ENCODE measurements at places on chromosomes 2 and 18. TPM values are rescaled to one million over a fixed set of nuclear protein-coding genes. Genes with fewer than 3 reads are reported as not detected.

DNA sequence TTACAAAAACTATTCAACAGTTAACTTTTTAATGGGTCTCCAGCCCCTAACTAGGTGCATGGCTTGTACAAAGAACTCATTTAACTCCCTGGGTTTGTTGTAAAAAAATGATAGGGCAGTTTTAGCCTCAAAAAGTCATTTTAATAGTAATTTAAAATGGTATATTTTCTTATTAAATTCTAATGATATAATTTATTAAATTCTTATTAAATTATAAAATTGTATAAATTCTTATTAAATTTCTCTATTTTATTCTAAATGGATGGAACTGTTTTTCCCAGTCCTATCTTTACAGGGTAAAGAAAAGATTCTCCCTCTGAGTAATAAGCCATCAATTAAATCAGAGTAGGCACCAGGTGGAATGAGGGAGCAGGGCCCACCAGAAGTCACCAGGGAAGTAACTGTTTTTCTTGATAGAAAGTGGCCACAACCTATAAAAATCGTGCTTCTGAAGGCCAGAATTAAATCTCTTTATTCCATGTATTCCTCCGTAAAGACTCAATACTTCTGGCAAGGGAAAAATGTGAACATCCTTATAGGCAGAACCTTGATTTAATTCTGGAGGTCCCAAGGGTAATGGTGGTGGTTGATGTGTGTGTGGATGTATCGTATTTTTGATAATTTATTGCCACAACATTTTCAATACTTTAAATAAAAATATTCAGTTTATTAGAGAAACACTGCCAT is 814 bp downstream of the FKBP7 start:
- H3K27ac ChIP-seq: peak overlapping the region; percentile 96
- H3K4me3 ChIP-seq: peak overlapping the region; percentile 66

DNA sequence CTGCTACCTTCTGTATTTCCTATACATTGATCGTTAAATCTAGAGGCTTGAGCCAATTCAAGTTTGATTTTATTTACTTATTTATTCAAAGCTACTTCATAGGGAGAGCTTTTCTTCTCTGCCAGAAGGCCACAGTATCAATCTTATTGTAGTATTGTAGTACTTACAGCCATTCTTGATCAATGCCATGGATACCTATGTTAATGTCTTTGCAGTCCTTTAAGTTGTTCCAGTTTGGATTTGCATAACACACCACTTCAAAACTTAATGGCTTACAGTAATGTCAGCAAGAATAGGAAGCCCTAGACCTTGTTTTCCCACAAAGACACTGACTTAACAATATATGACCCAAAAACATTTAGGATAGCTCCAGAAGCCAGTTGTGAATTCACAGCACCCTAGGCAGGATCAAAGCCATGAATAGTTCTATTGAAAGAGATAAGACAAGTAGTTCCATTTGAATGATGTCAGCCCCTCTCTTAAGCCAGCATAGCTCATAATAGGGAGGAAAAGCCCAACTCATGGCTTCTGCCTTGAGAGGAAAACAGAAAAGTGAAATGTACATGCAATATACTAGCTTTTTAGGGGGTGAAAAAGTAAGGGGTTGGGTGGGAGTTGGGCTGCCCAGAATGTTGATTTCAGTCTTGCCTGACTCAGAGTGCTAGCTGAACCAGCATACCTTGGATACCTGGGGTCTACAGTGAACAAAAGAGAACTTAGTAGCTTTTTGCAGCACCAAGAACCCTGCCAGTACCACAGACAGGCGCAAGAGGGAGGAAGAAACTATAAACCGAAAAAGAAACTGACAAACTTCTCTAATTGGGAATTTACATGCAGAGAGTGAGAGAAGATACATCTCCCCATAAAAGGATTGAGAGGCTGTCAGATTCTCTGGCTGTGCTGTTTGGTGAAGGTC is 101.4 kb downstream of the CAMKMT start:
- H3K27ac ChIP-seq: no peak overlapping the region
- no peak for DNase-seq
- H3K27me3 ChIP-seq: no peaks in the 10 kb centered on the region
- H3K4me3 ChIP-seq: no peak overlapping the region

DNA sequence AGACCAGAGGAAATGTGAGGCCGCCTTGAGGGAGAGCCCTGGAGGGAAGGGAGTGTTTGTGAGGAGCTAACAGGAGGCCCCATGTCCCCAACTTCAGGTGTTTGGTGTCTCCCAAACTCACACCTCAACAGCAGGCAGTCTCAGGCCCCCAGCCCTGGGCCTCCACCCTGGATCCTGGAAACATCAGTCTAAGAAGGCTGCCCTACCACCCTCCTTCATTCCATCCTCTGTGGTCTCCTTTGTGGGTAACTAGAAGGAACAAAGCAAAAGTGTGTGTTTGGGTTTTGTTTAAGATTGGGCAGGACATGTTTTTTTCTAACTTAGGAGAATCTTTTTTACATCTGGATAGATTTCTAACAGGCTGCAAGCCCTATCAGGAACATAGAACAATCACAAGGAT is 404.3 kb downstream of the BCL11A start:
- DNase-seq: no peak
- no peaks in the 10 kb centered on the region for H3K36me3 ChIP-seq
- H3K27ac ChIP-seq: no peak overlapping the region
- H3K4me1 ChIP-seq: no peaks in the 10 kb centered on the region

- H3K27ac ChIP-seq: no peak overlapping the region
- no peaks in the 10 kb centered on the region for H3K27me3 ChIP-seq
- no peak overlapping the region for H3K4me3 ChIP-seq
- H3K36me3 ChIP-seq: no peaks in the 10 kb centered on the region
- DNase-seq: no peak
Measured at GRCh38 chr18:22678486-22678885, 254.6 kb upstream of the RBBP8 start.

DNA sequence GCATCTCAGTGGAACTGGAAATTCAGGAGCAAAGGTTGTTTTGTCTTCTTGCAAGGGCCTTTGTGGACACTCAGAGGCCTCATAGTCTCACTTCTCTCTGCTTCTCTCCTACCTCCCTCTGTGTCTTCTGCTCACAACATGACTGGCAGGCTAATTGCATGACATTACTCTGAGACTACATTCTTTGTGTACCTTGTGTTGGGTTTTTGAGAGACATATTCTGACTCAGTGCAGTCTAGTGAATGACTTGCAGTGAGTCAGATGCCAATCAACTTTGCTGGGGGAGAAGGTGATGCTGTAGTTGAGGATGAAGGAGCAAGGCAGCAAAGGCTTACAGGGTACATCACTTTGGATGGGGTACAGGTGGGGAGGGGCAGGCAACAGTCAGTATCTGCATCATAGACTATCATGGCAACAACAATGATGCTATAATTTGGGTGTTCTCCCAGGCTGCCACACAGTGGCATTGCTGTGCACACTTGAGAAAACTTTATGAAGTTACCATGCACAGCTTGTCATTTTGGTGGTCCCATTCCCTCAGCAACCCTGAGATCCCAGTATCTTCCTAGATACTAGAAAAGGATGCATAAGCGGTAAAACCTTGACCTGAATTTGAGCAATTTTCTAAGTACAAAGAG is 69.3 kb upstream of the SLC16A14 start:
- no peaks in the 10 kb centered on the region for H3K4me1 ChIP-seq
- peak; percentile 50 for DNase-seq
- H3K4me3 ChIP-seq: no peak overlapping the region
- H3K36me3 ChIP-seq: no peaks in the 10 kb centered on the region
- no peaks in the 10 kb centered on the region for H3K27me3 ChIP-seq
- H3K27ac ChIP-seq: no peak overlapping the region

DNA sequence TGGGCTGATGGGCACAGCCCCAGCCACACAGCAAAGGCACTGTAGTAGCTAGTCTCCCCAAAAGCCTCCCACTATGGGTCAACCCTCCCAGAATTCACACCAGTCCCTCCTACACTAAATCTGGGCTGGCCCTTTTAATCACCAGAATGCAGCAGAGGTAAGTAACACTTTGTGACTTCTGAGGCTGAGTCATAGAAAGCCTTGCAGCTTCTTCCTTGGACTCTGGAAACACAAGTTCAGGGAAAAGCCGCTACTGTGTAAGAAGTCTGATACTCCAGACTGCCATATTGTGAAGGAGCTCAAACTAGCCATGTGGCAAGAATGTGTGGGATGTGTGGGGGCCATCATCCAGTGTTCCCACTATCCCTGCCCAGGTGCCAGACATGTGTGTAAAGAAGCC is 19.0 kb upstream of the SIX2 start:
- no peak for DNase-seq
- H3K27me3 ChIP-seq: no peaks in the 10 kb centered on the region
- no peak overlapping the region for H3K27ac ChIP-seq
- H3K4me3 ChIP-seq: no peak overlapping the region

DNA sequence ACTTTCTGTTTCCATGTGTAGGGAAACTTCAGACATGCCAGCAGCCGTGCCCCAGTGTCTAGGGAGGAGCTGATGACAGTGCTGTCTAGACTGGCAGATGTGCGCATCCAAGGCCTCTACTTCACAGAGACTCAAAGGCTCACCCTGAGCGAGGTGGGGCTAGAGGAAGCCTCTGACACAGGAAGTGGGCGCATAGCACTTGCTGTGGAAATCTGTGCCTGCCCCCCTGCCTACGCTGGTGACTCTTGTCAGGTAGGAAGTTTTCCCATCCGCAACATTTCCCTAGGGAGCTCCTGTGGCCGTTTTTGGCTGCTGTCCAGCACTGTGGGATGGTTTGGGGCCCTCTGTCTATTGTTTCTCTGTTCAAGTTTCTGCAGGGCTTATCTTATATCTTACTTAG is 143.1 kb upstream of the TTC39C start:
- peak; percentile 77 for DNase-seq
- H3K4me1 ChIP-seq: peaks cover 11% of the 10 kb centered on the region
- no peaks in the 10 kb centered on the region for H3K27me3 ChIP-seq
- no peak overlapping the region for H3K27ac ChIP-seq
- H3K4me3 ChIP-seq: no peak overlapping the region

DNA sequence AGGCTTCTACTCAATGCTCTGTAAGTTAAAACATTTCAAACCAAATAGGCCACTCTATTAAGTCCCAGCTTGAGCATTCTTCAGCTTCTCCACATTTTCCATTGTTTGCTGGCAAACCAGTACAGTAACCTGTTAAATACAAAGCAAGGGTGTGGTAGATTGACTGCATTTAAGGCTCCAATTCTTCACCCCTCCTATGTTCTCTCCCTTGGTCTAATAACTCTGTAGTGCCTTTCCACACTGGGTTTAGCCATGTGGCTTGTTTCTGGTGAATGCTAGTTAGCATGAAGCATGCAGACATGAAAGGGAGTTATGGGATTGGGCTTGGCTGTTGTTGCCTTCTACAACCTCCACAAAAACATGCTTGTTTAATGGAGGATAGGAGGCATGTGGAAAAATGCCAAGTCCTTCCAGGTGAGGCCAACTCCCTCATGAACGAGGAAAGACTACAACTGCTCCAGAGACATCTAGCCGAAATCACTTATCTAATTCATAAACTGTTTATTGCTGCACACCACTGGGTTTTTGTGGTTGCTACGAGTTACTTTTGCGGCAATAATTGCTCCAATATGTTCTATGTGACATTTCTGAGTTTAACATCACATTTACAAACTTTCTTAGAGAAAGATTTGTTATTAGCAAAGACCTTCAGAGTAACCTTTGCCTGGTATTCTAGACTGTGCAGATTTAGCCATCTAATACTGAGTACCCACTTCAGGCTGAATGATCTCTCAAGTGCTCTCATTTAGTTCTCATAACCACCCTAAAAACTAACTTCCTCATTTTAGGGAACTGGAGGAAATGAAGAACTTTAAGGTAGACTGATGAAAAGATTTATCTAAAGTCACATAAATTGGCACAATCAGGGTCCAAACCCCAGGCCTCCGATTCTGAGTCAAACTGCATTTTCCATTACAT is 104.0 kb downstream of the SMAD2 start:
- H3K36me3 ChIP-seq: no peaks in the 10 kb centered on the region
- H3K4me3 ChIP-seq: no peak overlapping the region
- H3K27me3 ChIP-seq: no peaks in the 10 kb centered on the region
- H3K27ac ChIP-seq: no peak overlapping the region

DNA sequence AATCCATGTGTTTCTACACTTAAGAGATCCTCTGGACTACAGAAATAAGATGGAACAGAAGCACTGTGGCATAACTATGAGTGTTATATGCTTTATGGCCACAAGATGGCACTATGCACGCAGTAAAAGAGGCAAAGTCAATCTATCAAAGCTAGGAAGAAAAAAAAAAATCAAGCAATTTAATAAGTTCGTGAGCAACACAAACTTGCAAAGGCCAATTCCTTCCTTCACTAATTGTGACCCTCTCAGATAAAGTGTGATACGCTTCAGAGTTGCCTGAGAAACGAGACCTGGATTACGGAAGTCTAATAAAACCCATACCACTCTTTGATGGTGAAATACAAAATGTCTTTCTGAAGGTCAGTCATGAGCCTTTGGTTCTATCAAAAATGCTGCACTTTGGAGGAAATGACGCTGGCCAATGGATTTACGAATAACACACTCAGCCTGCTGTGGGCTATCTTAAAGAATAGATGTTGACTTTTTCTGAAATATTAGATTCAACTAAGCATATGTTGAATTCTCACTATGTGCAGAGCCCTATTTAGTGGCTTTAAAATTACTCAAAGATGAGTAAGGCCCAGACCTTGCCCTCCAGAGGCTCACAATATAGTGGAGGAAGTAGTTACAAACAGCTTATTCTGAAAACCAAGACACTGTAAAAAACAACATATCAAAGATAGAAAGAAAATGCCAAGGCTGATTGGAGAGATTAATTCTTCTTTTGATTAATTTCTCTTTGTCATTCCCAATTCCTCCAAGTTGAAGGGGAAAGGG is 35.5 kb upstream of the TTR start:
- H3K36me3 ChIP-seq: no peaks in the 10 kb centered on the region
- no peaks in the 10 kb centered on the region for H3K27me3 ChIP-seq

DNA sequence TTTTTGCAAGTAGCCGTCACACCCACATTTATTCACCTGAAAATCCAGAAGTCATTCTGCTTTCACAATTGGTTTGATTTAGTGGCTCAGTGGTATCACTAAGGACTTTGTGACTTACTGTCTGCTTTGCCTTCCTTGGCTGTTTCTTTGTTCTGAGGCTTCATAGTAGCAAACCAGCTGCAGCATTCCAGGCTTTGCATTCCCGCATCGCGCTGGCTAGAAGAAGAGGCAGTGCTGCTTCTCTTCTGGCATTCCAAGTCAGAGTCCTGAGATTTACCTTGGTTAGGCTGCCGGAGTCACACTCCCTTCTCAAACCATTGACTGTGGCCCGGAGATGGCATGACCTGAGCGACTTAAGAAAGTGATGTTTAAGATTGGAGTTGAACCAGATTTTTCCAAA is 35.1 kb downstream of the MYO1B start:
- H3K4me1 ChIP-seq: no peaks in the 10 kb centered on the region
- no peaks in the 10 kb centered on the region for H3K27me3 ChIP-seq
- no peak overlapping the region for H3K27ac ChIP-seq
- no peak for DNase-seq
- no peak overlapping the region for H3K4me3 ChIP-seq

Gene APCDD1
- total RNA-seq: 39.6 TPM

Gene IGFBP2
- 188 TPM for total RNA-seq

Gene GPR55
- 0.42 TPM for total RNA-seq

Gene TTN
- 2.8 TPM for total RNA-seq

Gene MROH2A
- not detected for total RNA-seq

Gene MC2R
- not detected for total RNA-seq

Gene PSMA8
- not detected for total RNA-seq

All from esophagus muscularis mucosa (tissue), 4 donors.